ENCODE measurements at places on chromosomes 3 and 15.

DNA sequence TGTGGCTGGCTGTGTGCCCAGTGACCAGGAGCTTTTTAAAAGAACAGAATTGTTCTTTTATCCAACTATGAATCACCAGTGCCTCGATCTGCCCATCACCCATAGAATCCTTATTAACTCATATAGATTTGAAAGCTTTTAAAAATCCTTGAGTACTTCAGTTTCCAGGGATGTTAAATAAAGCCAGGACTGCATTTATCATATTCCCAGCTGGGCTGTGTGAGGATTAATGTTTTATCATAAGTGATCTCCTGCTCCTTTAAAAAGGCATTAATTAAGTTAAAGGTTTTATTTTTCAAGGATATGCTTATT, 234.0 kb downstream of the MYRIP start:
- DNase-seq, result no peak

DNA sequence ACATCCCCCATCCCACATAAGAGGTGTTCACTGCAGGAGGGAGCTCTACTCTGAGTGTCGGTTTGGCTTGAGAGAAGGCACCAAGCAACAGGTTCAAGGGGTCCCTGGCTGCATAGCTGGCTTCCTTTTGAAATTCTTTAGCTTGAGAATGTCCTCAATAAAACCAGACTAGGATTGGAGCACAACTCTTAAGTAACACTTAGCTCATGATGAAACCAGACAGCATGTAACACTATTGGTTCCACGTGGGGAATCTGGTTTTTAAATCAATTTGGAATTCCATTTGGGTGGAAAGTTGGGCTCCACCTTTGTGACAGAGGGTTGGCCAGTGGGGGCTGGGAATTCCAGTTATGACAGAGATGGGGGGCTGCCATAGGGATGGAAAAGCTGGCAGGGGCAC, 281.2 kb downstream of the TLE3 start:
- DNase-seq, result no peak

DNA sequence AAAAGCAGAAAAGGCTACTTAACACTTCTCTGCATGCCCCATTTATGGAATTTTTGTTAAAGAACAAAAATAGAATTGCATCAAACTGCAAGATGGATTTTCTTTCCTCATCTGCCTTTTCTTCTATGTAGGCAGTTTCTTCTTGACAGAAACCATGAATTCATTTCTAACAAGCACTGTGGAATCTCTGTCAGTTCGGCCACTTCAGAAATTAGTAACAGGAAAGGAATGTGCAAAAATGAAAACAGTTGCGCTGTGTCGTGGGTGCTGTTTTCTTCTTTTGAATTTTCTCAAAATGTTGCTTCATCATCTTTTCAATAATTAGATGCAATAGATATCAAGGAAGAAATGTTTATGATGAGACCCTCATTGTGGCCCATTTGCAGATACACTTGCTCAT, 151.6 kb downstream of the FOXB1 start:
- no peak for DNase-seq

- DNase-seq, result no peak
These were observed 366.7 kb downstream of the NSUN3 start for GRCh38 chr3:94429517-94429916.

GRCh38 chr15:96356494-96357455, 26.3 kb downstream of the NR2F2 start:
- peak; percentile 22 for DNase-seq

GRCh38 chr15:95327661-95328060, 1002.8 kb upstream of the NR2F2 start:
- DNase-seq, result no peak

- DNase-seq, result no peak
These were observed 44.1 kb downstream of the SENP2 start for GRCh38 chr3:185630182-185630622.

DNA sequence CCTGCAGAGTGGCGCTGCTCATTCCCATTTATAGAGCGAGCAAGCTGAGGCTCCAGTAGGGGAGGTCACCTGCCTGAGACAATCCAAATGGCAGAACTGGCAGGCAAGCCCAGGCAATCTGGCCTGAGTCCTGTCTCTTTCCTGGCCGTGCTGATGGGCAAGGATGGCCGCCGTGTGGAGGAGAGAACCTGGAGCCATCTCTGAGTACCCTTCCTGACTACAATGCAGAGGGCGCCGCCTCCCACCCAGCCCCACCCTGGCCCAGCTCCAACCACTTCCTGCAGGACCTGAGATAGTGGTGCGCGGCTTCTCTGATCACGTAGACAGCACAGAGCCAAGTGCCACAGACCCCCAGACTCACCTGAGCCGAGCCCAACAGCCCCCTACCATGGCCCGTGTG, 7.0 kb downstream of the TLR9 start:
- DNase-seq, result no peak

DNA sequence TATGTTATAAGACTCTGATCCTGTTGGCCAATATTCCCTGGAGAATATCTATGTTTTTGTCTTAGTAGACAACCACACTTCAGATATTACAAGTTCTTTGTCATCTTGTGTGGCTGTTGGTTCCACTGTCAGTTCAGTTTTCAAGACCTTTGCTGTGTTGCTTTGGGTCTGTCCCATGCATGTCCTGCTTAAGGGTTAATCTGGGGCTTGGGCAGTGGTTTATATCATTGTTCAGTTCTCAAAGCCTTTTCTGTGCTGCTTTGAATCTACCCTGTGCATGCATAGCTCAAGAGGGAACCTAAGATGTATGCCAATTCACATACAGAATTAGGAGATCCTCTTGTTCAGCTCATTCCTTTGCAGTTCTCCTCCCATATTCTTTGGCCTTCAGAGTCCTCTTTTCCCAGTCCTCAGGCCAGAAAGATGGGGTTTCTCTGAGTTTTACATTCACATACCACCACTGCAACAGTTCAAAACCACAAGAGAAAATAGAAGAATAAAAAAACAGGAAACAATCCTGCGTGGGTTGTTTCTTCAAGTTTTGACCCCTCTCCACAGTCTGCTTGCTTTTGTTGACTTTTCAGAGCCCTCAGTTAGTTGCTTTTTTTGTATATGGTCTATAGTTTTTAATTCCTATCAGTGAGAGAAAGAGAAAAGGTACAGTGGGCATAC, 21.6 kb downstream of the BUB1B start:
- DNase-seq, result no peak

DNA sequence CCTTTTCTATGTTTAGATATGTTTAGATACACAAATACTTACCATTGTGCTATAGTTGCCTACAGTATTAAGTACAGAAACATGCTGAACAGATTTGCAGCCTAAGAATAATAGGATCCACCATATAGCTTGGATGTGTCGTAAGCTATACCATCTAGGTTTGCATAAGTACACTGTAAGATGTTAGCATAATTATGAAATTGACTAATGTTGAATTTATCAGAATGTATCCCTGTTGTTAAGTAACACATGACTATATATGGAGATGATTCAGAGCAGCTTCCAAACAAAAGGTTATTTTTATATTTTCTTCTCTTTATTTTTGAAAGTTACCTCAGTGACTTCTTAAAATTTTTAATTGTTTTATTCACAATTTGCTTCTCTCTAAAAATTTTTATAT, 2.4 kb downstream of the SLC28A2 start:
- no peak for DNase-seq

DNA sequence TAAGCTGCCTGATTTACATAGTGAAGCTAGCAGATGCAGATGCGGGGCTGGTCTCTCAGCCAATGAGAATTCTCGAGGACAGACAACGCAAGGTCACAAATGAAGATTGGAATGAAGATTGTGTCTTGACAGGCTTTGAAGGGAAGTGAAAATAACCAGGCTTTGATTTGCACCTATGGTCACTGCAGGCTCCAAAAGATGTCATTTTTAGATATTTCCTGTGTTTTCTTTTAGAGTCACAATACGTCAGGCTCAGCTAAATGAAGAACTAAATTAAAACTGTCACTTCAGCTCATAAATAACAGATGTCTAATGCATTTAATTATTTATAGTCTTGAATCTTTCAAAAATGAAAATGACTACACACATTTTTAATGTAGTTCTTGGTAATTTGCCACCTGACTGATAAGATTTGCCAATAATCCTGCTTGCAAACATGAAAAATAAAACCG, 99.5 kb downstream of the SQOR start:
- DNase-seq, result no peak

- no peak for DNase-seq
These were observed 16.4 kb upstream of the GNAT1 start for GRCh38 chr3:50174947-50175524.

DNA sequence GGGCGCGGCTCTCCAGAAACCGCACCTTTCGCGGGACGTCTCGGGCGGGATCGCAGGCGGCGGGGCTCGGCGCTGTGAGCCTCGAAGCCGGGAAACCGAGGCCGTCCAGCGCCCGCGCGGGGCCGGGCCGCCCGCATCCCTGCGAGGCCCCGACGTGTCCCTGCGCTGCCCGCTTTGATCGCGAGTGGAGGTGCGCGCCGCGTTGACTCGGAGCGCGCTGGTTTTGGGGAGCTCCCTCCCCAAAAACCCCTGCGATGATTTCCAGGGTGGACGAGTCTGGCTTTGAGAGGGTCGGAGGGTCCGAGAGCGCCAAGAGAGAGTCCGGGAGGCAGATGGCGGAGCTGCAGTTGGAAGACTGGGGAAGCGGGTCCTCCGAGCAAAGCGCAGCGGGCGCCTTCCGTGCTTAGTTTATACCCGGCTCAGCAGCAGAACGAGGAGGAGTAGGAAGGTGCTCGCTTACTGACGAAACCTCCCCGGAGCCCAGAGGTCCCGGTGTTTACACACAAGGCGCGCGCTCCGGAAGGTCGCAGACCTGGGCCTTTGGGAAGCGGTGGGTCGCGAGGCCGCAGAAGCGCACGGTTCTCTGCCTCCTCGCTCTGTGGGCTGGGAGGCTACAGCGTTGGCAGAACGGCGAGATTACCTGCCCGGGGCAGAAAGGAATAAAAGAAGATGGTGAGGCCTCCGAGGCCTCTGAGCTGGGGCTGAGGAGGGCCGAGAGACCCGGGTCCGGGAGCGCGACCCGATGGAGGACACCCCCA, 687 bp downstream of the ALDH1A3 start:
- DNase-seq, result no peak

DNA sequence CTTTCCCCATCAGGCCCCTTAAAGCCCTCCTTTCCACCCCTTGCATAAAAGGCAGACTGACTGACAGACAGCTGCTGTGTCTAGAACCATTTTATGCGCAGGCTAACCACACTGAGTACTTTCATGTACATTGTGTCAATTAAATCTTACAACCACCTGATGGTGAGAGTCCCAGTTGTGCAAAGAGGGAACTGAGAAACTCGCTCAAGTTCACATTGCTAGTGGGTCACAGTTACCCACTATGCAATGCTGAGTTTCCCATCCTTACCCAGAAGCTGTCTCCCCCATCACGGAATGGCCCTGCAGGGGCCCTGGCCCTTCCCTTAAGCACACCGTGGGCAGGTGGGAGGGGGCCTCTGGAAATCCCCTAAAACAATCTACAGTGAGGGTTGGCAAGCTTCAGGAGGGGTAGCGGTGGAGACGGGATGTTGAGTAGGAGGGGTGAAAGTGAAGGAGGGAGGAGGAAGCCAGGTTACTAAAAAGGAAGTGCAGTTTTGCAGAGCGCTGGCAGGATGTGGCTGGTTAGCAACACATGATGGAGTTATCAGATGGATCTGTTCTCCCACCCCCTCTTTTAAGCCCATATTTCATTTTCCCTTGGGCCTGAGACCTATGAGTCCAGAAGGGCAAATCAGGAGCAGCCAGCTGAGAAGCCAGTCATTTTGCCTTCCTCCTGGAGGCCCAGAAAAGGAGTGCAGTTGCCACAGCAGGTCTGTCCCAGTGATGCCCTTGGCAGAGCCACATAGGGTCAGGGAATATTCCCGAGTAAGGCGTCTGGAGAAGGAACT, 30.0 kb downstream of the STARD5 start:
- DNase-seq, result peak; percentile 41

- DNase-seq, result no peak
These were observed 45.7 kb downstream of the EHHADH start for GRCh38 chr3:185207931-185208746.

GRCh38 chr3:187888701-187889100, 143.4 kb upstream of the BCL6 start:
- DNase-seq, result no peak

DNA sequence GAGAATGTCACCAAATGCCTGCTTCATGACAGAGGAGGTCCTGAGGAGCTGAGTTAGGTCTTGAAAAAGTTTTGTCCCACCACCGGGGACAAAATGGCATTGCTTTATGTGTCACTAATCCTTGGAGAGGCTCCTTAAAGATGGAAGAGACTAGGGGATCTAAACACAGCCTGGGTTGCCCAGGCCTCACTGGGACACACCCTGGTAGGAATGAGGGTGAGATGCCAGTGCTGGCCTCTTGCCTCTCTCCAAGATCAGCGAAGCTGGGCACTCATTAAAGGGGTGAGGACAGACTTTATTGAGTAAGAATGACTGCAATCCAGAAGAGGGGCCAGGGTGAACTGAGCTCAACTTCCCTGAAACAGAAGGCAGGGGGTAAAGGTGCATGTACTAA, 58.5 kb upstream of the KLF13 start:
- DNase-seq, result no peak

- DNase-seq, result peak; percentile 4
These were observed 643 bp downstream of the ABCC5 start for GRCh38 chr3:184016811-184017671.

- DNase-seq, result no peak
These were observed 288.5 kb upstream of the UMPS start for GRCh38 chr3:124441766-124442165.

GRCh38 chr3:151816091-151816604, 2.2 kb downstream of the AADAC start:
- DNase-seq, result no peak

GRCh38 chr15:51494411-51495314, 127.9 kb downstream of the DMXL2 start:
- DNase-seq, result no peak

DNA sequence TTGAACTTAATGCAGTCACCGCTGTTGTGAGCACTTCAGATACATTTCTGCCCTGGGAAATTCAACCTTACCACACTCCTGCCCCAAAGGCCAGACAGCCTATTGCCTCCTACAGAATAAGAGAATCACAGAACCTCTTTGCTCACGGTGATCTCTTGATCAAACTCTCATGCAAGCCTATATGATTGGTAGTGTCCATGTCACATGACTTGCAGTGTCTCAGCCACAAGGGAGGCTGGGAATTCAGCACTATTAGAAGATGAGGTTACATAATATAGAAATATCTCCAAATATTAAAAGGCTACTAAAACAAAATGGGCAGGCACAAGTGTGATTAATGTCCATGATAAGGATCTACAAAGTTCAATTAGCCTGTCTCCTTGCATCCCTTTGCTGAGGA, 3.8 kb upstream of the PCOLCE2 start:
- DNase-seq, result no peak

DNA sequence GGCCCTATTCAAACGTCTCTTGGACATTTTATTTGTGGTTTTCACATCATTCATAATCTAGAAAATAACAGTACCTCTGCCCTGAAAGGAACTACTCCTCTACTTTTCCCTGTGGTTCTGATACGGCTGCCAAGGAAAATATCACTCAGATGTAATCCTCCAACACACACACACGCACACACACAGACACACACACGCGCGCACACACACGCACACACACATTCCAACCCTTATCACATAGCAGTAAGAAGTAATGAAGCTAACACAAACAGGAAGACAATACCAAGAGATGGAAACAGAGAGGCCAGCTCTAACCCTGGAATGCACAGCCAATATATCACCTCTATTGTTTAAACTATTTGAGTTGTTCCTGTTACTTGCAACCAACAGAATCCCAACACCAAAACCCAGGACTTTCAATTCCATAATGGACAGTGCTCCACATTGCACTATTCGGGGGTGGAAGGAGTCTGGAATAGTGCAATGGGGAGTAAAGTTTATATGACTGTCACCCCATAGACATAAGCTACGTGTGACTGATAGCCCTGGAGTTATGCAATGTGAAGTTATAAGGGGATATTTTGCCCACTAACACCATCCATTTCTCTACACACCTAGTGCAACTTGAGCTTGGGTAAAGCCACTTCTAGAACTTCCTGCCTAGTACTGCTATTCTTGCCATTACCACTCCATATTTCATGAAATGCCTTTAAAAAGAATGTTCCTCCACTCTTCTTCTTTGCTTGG, 71.3 kb upstream of the FNDC3B start:
- no peak for DNase-seq

Data from activated T-helper 1 cell treated with anti-CD3 and anti-CD28 coated beads, Interleukin-2, amount 50 U/mL, for 16 hours (primary cell).